AG20443 (cell line): ENCODE measurements at places on chromosomes 1 and 21.

- DNase-seq: no peak
These were observed 33.7 kb downstream of the WNT9A start for GRCh38 chr1:227913764-227914721.

DNA sequence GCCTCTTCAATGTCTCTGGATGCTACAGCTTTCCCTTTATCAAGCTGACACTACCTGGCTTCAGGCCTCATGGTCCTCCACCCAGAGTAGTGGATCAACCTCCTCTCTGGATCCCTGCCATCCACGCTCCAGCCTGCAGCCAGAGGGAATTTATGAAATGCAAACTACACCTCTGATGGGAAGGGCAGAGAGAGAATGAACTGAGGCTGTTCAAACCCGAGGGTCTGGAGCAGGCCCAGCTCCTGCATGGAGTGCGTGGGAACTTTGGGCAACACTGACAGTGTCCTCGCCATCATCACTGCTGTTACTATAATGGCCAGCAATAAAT is 157.8 kb downstream of the TRABD2B start:
- DNase-seq: no peak

DNA sequence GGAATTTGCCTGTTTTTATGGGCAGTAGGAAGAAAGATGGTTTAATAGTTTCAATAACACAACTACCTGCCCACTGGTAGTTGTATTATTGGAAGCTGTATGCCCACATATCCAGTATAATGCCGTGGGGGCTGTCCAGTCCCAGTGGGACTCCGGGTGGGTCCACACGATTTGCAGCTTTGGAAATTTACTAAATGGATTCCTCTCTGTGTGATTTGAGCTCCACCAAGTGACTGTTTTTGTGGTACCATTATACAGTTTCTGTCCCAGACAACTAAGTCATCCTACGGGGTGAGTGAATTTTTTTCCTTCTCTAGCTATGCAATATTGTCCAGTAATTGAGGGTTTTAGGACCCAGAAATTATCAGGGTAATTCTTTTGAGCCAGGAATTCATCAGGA is 86.8 kb downstream of the PLA2G4A start:
- no peak for DNase-seq

DNA sequence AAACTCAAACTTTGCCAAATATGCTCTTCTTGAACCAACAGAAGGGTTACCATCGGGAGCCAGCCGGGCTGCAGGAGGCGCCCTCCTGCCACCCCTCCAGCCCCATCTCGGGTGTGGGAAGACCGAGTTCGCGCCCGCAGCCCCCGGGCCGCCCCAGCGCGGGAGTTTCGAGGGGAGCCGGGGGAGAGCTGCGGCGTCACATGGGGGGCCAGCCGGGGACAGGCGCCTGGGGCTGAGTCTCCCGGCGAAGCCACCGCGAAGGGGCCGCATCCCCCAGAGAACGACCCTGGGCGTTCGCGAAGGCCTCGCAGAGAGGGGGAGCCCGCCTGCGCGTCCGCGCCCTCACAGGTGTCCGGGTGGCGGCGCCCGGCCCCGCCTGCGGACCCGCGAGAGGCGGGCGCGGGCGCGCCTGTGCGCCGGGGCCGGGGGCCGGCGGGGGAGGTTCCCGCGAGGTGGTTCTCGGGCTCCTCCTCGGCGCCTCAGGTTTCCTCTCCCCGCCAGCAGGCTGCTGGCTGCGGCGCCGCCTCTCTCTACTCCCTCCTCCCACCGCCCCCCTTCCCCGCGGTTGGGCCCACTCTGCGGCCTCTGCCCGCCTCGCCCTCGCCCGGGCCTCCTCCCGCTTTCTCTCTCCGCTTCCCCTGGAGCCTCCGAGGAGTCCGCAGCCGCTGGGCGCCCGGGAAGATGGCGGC is at the start of gene RAVER2:
TSS of gene RAVER2 (plus strand) at position 584 of the 689 bp plus-strand sequence. CDS start at position 682, 98 bp downstream.
- DNase-seq: peak; percentile 81

DNA sequence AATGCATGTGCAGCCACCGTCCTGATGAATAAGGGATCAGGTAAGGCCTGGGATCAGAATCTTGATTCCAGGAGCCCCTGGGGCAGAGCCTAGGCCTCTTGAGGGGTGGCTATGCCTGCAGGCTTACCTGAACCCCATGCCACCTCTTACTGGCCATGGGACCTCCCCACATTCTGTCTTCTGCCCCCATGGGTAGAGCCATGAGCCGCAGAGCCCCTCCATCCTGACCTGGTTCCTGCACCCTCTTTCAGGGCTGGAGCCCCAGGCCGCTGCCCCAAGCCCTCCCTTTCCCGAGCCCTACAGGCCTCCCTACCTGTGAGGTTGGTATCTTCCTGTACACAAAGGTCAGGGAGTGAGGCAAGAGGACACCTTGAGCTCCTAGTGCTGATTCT is 120.8 kb downstream of the DMRTB1 start:
- DNase-seq: no peak

GRCh38 chr1:70922196-70922595 is 125.4 kb downstream of the PTGER3 start:
- DNase-seq: no peak

DNA sequence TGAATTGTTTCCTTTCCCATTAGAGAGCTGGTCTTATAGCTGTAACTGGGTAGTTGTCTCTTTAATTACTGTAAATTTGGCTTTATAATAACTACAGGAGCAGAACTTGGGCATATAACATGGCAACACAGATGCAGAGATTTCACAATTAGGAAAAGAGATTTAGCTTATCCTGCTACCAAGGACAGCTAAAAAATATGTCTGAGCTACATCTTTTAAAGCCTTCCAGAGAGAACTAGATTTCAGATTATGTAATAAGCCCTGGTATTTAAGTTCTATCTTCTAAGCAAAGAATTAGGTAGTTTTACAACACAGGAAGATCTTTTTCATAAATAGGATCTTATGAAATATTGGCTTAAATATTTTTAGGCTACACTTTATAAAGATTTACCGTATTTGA is 313.8 kb downstream of the S1PR1 start:
- no peak for DNase-seq

GRCh38 chr1:156539818-156540355 is 32.5 kb downstream of the IQGAP3 start:
- no peak for DNase-seq

DNA sequence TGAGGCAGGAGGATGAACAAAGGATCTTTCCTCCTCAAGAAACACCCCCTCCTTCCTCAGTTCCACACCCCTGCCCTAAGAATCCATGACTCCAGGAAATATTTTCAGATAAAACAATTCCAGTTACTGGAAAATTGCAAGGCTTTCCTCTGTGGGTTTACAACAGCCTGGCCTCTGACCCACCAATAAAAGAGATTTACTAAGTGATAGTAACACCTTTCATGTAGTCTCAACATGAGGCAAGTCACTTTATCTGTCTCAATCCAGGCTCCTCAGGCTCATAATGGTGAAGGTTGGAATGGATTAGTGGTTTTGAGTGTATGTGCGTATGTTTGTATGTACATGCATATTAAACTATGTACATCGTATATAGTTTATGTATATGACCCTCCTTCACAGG is 71.4 kb upstream of the PPP2R5A start:
- DNase-seq: no peak

GRCh38 chr21:37821786-37822450 is 94.3 kb downstream of the KCNJ6 start:
- no peak for DNase-seq

DNA sequence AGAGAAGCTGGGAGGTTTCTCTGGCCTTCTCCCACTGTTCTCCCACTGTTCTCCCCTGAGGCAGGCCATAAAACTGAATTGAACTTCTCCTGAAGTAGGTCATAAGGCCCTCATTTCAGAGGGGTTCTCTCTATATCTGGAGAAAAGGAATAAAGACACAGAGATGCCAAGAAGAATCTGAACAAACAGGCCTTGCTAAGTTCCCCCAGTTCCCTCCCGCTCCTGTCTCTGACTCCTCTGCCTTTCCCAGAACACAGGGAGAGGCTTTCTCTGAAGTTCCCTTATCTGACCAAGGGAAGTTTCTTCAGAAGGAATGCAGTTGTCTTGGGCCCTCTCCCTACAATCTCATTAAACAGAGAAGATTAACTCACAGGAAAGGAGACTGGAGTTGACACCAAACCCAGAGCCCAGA is 83.4 kb downstream of the SLC16A1 start:
- DNase-seq: no peak

- no peak for DNase-seq
These were observed 51.1 kb upstream of the GRIK3 start for GRCh38 chr1:37085393-37085792.
